Myocyte (in vitro differentiated cells): ENCODE measurements at places on chromosomes 16 and 17.

GRCh38 chr17:31294820-31295488, 2.1 kb downstream of the OMG start:
- no peak for DNase-seq

DNA sequence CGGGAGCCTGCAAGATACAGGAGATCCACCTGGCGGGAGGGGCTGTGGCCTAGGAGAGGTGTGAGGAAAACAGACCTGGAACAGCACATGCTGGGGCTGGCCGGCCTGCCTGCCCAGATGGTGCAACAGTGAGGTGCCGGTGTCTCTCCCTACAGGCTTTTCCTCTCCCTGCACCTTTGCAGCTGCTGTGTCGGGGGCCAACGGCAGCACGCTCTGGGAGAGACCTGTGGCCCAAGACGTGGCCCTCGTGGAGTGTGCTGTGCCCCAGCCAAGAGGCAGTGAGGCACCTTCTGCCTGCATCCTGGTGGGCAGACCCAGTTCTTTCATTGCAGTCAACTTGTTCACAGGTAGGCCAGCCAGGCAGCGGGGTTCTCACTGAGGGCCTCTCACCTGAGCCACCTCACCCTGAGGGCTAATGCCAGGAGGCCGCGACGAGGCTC, 15.9 kb downstream of the RGS11 start:
- no peak for DNase-seq

DNA sequence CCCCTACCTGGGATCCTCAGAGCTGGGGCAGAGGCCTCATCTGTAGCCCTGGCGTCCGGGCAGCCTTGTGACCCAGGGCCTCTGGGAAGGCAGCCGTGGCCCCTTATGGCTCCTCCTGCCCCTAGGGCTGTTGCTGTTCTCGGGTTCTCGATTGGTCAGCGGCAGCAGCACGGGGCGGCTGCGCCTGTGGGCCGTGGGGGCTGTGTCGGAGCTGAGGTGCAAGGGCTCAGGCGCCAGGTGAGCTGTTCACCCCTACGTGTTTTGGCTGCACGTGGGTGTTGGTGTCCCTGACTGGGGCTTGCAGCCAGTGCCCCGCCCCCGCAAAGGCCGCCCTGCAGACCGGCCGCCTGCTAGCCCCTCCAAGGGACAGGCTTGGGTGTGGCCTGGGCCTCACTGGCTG, 5.8 kb upstream of the RHOT2 start:
- DNase-seq: no peak

DNA sequence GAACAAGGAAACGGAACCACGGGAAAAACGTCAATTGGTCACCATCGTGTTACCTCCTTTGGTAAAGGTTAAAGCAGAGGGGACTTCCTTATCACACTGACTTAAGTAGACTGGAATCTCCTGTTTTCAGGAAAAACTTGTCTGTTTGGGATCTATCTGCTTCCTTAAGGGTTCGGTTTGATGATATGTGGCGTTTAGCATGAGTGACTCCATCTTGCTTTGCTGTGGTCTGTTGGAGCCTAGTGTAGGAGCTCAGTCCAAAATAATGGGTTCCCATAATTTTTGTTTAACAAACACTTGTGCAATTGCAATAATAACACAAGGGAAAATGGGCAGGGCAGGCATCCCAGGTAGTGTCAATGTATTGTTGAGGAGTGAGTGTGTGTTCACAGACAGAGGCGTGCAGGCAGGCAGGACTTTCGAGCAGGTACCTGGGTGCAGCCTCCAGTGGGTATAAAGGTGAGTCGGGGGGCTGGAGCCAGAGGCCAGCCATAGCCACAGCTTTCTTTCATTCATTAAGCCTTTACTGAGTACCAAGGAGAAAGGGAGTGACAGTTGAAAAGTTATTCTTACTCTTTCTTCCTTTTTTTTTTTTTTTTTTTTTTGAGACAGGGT, 4.3 kb upstream of the ENGASE start:
- DNase-seq: no peak

DNA sequence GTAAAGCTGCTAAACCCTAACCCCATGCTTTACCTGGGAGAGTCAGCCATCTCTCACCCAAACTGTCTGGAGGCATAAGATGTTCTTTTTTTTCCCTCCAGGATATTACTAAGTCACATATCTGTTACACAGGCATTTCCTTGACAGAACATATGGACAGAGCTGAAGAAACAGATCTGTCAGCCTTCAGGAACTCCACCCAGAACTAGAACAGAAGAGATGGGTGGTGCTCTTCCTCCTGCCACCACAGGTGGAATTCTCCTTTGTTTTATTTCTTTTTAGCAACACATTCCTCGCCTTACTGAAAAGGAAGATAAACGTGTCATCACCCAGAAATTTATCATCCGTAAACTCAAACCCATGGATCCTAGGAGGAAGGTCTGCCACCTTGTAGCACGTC, 8.8 kb downstream of the MYCBPAP start:
- no peak for DNase-seq

- DNase-seq: peak; percentile 83
Observed at GRCh38 chr17:57724026-57724728, 20.9 kb downstream of the CCDC182 start.

DNA sequence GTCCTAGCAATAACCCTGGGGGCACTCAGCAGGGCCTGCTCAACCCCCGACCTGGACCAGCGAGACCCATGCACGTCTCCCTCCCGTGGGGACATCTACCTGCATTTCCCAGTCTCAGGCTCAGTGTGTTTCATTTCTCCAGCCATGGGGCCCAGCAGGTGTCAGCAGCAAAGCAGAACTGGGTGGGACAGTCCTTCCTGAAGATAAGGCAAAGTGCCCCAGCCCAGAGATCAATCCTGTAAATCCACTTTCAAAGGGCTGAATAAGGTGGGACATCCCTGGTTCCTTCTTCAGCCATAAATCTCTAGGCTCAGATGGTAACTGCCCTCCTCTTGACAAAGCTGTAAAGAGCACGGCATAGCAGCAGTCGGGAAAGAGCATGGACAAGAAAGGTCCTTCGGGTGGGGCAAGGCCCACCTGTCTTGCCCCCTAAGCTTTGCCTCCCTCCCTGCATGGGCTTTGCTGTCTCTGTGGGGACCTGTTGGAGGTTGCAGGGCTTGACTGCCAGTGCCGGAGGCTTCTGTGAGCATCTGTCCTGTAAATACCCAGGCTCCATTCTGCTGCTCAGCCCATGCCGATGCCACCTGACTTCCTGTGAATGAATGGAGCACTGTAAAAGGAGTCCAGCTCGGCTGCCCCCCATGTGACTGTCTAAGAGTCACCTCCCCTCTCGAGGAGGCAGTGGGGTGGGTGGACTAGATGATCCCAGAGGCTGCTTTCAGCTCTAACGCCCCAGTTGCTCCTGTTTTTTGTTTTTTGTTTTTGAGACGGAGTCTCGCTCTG, 84.8 kb upstream of the TBC1D3K start:
- DNase-seq: no peak

DNA sequence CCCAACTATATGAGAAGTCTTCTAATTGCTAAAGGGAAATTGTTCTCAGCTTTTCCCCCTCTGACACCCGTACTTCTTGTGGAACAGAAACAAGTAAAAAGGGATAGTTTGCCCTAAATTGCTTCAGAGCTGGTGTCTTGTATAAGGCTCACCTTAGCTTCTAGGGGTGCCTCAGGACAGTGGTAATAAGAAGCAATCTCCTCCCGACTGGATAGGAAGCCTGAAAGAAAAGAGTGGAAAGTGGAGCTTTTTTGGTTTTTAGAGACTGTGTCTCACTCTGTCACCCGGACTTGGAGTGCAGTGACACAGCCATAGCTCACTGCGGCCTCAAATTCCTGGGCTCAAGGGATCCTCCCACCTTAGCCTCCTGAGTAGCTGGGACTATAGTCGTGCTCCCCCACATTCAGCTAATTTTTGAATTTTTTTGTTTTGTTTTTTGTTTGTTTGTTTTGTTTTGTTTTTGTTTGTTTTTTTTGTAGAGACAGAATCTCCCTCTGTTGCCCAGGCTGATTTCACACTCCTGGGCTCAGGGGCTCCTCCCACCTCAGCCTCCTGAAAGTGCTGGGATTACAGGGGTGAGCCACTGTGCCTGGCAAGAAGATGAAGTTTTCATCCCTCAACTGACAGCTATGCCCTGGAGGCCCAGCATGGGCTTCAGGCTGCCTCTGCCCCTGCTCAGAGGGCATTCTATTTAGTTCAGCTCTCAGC, 3.4 kb downstream of the TAT start:
- DNase-seq: no peak

DNA sequence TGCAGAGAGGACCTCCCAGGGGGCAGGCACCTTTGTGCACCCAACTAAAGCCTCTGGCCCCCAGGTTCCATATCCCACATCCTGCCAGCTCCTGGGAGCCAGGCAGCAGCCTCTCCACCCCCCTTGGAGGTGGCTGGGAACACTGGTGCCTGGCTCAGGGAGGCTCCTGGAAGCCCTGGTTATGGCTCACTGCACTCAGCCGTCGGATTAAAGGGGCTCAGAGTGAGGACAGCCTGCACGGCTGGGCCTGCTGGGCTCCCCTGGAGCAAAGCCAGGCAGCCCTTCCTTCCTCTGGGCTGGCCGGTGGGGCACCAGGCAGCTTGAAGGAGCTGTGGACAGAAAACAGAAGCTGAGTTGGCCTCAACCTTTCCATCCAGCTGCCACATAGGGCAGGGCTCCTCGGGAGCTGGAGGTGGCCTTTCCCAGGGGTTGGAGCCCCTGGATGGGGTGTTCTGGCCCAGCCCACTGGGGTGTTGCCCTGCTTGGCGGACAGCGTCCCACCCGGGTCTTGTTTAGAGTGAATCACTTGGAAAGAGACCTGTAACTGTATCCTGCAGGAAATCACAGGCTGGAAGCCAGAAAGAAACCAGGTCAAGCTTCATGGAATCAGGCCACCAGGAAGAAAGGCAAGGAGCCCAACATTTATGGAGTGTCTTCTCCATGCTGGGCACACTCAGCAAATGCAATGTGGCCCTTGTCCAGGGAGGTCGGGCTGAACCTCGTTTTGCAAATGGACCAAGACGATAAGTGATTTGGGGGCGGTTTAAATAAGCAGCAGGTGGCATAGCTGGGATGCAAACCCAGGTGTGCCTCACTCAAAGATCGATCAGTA, 253.3 kb downstream of the SOX9 start:
- DNase-seq: no peak

DNA sequence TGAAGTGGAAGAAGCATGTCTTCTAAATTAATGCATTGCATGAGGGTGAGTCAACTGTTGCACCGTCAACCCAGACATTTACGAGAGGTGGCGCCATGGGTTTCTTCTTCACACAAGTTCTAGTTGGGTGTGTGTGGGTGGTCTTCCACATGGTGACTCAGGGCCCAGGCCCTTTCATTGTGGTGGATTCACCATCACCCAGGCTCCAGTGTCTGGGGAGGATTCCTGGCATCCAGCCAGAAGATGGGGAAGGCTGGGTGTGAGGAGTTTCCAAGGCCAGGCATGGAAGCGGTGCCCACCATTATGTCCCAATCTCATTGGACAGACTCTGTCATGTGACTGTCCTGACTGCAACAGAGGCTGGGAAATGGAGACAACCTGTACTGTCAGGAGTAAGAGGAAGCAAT, 21.4 kb upstream of the JPH3 start:
- DNase-seq: peak; percentile 24

DNA sequence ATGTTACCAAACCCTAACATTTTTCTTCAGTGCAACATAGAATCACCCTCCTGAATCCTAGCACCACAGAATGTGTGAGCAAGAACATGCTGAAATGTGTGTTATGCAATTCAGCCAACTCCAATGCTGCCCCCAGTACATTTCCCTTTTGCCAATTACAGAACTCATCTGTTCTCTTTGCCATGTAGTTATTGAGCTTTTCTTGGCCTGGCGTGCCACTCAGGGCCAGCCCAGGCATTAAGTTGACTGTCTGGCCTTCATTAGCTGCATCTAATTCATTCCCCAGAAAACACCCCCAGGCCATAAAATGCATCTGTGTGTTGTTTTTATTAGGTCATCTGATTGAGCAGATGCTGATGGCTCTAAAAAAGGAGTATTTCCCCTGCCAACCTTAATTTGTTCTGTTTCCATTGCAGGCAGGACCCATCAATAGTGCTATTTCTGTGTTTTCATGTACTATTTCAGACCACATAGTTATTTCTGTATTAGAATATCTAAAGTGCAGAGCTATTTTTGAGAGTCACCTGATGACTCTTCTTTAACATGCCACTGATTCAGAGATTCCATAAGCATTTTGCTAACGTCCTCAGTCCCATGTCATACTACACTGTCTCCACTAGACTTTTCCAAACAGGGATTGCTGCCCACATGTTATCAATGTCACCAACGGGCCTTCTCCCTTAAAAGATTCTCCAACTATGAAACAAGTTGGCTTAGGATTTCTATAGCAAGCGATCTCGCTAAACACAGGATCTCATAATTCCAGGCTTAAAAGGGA, 969.7 kb downstream of the CDH11 start:
- DNase-seq: no peak

DNA sequence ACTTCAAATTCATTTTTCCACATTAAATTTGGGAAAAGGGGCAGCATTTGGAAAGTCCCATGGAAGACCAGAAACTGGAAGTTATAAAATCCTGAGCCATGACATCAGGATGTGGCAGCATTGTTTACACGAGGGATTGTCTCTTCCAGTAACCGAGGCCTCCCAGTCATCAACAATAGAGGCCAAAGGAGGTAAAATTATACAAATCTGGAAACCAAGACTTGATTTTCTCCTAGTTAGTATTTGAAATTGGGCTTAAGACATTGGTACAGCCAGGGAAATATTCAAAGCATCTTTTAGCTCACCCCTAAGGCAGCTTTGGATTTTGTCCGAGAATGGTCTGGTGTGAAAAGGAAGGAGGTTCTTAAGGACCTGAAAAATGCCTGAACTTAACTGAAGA, 251.6 kb upstream of the FOXF1 start:
- DNase-seq: no peak

DNA sequence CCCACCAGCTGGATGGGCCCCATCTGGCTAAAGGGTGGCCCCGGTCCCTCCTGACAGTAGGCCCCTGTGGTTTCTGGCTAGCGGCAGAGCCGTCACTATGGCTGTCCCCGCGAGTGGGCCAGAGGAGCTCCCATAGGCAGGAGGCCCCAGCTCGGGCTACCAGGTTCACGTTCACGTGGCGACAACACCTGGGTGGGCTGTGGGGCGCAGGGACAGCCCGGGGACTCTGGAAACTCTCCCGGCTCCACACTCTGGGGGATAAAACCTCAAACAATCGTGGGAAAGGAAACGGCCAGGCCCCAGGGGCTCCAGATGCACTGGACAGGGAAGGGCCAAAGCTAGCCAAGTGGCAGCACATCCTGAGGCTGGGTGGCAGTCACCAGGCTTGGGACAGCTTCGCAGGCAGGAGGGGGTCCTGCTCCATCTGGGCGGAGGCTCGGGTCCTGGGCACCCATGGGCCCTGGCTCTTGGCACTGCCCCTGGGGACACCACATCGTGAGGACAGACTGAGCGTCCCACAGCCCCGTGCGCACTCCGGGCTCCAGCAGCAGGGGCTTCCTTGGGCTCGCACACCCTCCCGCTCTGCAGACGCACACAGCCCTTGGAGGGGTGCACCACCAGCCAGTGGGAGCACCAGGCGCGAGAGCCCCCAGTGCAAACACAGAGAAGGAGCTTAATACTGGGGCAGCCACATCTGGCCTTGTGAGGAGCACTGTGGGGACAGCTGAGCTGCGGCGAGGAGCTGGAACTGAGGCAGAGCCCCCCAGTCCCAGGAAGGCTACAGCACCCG, 4.4 kb downstream of the RNF166 start:
- no peak for DNase-seq
